ENCODE measurements at places on chromosomes 16 and 17.

DNA sequence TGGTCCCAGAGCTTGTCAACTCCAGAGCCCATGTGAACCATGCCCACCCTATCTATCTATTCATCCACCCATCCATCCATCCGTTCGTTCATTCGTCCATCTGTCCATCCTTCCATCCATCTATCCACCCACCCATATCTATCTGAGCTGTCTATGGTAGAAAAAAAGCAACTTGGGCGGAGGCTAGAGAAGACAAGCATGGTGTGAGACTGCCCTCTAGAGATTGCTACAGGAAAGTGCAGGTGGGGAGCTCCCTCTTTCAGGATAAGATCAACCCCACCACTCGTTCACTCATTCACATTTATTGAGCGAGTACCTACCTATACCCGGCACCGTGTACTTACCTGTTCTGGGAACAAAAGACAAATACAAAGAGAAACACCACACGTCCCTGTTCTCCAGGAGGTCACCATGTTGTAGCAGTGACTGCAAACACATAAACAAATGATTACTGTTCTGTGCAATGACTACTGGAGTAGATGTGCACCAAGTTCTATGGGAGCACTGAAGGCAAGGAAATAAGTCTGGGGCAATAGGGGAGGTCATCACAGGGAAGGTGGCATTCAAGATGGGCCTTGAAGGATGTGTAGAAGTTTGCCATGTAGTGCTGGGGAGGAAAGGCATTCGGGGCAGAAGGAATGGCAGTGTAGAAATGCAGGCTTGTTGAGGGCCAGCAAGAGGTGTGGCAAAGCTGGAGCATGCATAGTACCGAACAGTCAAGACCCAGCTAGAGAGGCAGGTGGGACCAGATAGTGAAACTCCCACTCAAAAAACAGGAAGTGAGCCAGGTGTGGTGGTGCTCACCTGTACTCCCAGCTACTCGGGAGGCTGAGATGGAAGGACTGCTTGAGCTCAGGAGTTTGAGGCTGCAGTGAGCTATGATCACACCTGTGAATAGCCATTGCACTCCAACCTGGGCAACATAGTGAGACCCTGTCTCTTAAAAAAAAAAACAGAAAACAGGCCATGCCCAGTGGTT, 13.4 kb upstream of the ATP5MC1 start:
- peak; percentile 73 for DNase-seq

GRCh38 chr17:13776027-13776551, 174.4 kb upstream of the HS3ST3A1 start:
- no peak for DNase-seq

- no peak for DNase-seq
These were observed 4.0 kb upstream of the MEAK7 start for GRCh38 chr16:84508502-84508901.

GRCh38 chr17:8696906-8697305, 47.7 kb downstream of the CCDC42 start:
- DNase-seq: no peak

- no peak for DNase-seq
These were observed 630 bp downstream of the MILR1 start for GRCh38 chr17:64449545-64449944.

GRCh38 chr17:17819561-17819995, 17.2 kb downstream of the SREBF1 start:
- no peak for DNase-seq

DNA sequence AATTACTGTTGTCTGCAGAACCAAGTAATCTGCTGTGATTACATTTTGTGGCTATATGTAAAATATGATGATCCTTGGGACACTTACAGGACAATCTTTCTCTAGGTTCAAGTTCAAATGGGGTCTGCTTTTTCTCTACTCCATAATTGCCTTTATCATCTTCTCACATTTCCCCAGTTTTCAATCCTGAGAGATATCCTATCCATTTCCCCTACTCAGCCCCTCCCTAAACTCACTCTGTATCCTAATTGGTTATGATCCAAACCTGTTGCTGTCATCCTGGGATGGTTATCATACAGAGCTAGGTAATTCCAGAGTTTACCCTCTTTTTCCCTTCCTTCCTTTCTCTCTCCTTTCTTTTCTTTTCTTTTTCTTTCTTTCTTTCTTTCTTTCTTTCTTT, 100.5 kb upstream of the ELAC2 start:
- no peak for DNase-seq

DNA sequence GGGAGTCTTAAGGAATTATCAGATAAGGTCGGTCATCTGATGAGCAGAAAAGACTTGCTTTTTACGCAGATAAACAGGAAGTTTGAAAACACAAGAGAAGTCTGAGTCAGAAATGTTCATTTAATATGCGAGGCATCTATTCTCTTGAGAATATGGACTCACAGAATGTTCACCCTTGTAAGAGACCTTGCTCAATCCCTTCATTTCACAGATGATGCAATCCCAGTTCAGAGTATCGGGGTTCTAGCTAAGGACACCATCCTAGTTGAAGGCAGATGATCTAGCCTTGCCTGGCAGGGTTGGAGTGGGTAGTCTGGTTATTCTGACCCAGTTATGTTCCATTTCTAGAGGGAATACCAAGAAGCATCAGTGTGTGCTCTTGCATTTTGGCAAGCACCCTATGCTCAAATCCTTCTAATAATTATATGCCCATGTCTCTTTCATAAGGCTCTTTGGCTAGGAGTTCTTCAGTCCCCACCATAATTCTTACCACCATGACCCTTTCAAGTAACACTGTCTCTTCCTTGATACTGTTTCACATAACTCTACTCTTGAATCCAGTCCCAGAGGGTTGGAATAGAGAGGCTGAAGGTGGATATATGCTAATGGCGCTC, 42.5 kb downstream of the YPEL2 start:
- DNase-seq: no peak

GRCh38 chr17:75099881-75100595, 9.7 kb upstream of the ARMC7 start:
- DNase-seq: no peak

DNA sequence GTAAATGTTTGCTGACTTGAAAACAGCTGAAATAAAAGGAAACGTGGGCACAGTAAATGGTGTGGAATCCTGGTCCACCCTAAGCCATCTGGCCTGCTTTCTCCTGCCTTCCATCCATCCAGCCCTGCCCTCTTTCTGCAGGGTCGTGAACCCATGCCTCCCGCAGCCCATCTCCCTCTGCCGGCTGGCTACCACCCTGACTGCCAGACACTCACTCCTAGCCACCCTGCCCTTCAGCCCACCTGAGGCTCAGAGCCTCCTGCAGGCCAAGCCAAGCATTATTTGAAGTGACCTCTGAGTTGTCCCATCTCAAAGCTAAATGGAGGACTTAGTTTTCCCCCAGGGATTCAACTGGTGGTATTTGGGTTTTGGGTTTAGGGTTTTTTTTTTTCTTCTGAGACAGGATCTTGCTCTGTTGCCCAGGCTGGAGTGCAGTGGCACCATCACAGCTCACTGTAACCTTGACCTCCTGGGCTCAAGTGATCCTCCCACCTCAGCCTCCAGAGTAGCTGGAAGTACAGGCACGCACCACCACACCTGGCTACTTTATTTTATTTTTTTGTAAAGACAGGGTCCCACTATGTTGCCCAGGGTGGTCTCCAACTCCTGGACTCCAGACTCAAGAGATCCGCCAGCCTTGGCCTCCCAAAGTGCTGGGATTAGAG, 8.4 kb downstream of the ZDHHC1 start:
- DNase-seq: no peak

DNA sequence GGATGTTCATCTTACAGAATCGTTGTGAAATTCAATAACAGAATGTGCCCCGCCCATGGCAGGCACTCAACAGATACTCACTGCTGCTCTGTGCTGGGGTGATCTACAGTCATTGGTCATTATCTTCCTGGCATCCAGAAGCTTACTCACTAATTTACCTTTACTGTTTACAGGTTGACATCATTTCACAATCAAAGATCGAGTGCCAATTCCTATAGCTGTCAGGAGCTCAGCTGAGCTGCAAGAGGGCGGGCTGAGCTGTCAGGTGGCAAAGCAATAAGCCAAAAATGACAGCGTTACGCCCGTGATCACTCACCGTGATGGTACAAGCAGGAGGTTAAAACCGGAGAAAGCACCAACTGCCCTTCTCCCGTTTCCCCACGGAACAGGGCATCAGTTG, 51.2 kb downstream of the LITAF start:
- DNase-seq: no peak

- DNase-seq: no peak
These were observed 3.9 kb upstream of the KCNH6 start for GRCh38 chr17:63519116-63519881.

GRCh38 chr16:68073902-68074760, 11.0 kb upstream of the NFATC3 start:
- DNase-seq: no peak

DNA sequence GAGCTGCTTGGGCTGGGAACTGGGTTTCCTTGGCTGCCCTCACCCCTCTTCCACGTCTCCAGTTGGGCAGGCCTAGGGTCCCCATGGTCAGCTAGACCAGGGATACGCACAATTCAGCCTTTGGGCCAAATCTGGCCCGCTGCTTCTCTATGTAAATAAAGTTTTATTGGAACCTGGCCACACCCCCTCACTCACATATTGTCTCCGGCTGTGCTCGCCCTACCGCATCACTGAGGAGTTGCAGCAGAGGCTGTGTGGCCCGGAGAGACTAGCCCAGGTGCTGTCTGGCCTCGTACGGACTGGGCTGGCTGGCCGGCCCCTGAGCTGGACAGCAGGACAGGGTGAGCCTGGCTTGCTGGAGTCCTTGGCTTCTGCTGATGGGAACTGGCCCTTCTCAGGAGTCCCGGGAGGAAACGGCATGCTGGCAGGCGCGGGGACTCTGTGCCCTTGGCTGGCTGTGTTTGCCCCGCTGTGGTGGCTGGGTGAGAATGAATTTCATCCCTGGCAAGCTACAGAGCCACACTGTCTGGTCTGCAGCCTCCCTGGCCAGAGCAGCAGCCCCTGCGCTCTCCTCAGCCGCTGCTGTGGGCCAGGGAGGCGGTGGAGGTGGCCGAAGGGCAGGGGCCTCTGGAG, 82.0 kb downstream of the ENGASE start:
- DNase-seq: no peak

GRCh38 chr17:15454346-15454745, 13.1 kb downstream of the CDRT4 start:
- no peak for DNase-seq

DNA sequence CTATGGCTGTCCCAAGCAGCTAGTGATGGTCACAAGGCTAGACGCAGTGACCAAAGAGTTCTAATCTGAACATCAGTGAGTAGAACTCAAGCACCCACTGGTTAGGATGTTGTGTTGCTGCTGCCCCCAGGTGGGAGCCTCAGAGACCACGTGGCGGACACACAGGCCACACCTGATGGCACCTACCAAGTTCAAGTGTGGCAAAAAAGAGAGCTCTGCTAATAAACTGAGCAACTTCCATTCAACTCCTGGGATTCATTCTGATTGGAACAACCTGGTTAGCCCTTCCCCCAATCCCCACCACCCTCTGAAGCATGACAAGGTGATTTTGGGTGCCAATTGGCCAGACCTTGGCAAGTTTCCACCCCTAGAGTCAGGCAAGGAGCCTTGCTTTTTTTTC, 3.5 kb upstream of the LCMT1 start:
- no peak for DNase-seq
